ENCODE measurements at places on chromosomes 7 and 10.

DNA sequence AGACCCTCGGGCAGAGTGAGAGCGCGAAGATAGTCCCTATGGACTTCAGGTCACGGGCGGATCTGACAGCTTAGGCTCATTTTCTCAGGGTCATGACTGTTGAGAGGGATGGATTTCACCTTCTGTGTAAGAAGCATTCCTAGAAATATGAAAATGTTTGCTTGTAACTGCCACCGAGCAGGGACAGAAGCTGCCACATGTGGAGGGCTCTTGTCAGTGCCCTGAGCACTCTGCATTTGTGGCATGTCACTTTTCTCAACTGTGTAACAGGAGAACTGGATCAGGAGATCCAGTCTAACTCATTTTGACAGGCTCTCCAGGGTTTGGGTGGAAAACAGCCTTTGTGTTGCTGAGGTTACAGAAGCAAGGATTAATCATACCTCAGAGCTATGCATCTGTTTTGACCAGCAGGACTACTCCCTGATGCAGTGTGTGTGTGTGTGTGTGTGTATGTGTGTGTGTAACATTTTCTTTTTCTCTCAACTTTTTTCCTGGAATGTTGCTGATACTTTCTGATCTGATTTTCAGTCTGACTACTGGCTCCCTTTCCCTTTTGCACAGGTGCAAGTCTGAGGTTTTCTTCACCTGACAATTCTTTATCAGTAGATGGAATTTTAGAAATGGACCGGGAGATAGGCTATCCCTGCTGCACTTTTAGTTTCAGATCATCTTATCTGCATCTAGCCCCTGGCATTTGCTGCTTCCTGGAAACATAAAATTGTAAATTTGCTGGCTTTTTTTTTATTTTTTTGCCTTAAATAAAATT is 183.3 kb downstream of the STK31 start:
- no peak for DNase-seq

- DNase-seq = no peak
These were observed 86.7 kb upstream of the IKZF1 start for GRCh38 chr7:50217821-50218281.

DNA sequence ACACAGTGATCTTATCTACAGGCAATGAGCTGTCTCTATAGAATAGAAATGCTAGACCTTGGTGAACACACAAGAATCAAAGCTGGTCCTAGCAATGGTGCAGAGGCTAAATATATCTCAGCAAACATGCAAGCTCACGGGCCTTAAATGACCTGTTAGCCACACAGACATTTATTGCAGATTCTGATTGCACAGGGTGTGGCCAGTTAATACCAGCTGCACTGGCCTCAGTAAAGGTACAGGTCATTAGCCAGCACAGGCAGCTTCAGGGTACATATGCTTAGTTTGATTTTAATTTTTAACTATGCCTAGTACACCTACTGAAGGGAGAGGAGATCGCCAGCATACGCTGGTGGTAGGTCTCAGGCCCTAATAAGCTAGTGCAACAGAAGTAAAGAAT is 265.4 kb upstream of the DGKB start:
- no peak for DNase-seq

DNA sequence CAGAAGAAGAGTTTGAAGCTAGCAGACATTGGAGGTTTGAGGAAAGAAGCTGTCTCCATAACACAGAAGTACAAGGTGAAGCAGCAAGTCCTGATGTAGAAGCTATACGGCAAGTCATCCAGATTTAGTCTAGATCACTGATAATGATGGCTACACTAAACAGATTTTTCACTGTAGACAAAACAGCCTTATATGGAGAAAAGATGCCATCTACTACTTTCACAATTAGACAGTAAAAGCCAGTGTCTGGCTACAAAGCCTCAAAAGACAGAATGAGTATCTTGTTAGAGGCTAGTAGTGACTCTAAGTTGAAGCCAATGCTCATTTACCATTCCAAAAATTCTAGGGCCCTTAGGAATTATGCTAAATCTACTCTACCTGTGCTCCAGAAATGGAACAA is 85.1 kb downstream of the SNX13 start:
- peak; percentile 84 for DNase-seq

DNA sequence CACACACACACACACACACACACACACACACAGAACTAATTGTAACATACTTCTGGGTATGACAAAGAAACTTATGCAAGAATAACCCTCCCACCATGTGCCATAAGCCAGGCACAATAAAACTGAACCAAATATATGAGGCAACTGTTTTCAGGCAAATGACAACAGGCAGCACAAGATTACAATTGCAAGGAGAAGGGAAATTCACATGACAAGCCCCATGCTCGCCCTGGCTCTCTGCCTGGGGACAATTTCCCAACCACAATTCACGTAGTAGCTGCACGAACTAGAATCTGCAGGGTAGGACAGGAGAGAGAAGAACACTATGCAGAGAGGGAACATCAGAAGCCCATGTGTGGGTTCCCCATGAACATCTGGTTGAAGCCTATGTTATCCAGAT is 143.3 kb downstream of the CALN1 start:
- DNase-seq = no peak

- no peak for DNase-seq
These were observed 50.9 kb downstream of the DGKB start for GRCh38 chr7:14851610-14852009.

- no peak for DNase-seq
These were observed 18.9 kb downstream of the SGMS1 start for GRCh38 chr10:50604809-50605208.

GRCh38 chr7:148746135-148746534 is 47.4 kb downstream of the CUL1 start:
- no peak for DNase-seq

DNA sequence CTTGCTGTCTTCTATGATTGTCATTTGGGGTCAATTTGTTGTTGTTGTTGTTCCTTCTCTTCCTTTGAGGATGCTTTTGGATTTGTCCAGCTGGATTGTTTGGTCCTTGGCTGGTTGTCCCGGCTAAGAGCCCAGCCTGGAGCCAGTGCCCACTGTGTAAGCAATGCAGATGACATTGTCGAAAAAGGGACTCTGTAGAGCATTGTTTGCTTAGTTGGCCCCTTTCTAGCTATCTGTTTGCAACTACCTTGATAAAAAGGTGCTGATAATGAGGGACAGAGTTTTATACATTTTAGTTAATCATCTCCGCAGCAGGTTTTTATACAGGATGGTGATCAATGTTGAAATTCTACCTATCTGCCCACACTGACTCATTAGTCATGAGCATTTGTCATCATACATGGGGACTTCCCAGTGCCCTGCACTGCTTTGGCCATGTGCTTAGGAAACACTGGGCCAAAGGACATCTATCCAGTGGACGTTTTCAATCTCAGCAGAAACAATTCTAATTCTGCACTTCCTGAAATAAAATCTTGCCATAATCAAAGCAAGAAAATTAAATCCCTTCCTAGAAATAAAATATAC is 311.9 kb downstream of the GRM8 start:
- no peak for DNase-seq

DNA sequence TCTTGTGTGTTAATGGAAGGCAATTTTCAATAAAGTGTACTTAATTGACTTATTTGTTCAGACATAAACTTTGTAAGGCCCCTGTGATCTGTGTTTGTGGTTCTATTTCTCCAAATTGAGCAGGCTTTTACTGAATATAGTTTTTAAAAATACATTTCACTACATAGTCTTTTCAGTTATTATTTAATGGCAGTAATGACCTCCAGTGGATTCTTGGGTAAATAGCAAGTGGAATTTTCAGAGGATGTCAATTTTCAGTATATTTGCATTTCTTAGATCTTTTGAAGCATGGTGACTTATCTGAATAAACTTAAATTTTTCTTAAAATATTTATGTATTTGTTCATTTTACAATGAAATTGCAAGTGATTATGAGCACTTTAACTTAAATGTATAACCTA is 203.1 kb upstream of the PCLO start:
- DNase-seq = no peak

DNA sequence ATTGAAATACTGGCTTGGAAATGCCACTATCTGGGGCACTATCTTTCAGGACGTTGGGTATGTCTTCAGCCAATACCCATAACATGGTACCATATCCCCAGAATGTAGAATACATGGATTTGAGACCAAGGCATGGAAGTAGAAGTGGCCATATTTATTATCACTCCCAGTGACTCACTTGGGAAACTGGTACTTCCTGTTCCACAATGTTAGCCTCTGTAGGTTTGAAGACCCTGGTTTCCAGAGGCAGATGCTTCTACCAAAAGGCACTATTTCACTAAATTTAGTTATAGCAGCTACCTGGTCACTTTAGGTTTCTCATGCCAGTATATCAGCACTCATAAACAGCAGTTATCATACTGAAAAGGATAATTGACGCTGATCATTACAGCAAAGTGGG is 184.2 kb downstream of the CCDC71L start:
- no peak for DNase-seq

DNA sequence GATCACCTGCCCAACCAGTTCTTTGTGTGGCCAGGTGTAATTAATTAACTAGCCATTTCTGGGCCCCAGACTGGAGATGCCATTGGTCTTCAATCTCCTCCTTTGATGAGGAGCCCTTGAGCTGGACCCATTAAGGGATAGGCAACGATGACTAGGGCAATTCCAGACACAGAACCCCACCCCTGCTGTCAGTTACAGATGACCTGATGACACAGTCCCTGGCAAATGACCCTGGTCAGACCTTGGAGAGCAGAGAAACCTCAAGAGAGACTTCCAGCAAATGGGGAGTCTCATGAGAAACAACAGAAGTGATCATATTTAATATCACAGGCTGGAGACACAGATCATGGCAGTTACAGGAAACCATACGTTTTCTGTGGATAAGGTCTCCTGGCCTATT is 101.8 kb upstream of the TCF7L2 start:
- DNase-seq = no peak

DNA sequence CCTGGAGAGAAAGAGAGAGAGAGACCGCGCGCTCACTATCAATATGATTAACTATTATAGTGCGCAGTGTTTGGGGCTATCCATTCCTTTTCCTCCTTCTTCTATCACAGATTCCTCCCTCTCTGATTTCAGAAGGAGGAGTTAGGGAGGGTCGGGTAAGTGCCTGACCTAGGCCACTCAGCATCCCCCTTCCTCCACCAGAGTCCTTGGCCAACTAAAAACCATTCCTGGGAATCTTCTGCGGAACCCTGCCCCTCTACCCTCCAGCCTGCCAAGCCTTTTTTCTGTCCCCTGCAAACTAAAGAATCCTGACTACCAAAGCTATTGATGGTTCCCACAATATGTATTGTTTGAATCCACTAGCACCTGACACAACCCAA is 256.2 kb upstream of the NFE2L3 start:
- DNase-seq = no peak

- no peak for DNase-seq
These were observed 6.1 kb upstream of the KDM7A start for GRCh38 chr7:140182917-140183316.

DNA sequence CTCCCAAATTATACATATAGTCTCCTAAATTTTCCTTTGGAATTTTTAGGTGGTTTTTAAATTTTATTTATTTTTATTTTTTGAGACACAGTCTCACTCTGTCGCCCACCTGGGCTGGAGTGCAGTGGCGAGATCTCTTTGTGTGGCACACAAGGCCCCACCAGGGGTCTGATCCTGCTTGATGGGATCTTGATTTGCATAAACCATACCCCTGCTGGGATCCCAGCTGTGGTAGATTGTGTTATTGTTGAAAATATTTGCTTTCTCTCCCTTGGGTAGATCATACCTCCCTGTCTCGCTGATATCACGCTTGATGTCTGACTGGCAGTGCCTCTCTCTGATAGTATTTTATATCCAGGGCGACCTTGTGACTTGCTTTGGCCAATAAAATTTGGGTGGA is 5.6 kb upstream of the MUC3A start:
- no peak for DNase-seq

DNA sequence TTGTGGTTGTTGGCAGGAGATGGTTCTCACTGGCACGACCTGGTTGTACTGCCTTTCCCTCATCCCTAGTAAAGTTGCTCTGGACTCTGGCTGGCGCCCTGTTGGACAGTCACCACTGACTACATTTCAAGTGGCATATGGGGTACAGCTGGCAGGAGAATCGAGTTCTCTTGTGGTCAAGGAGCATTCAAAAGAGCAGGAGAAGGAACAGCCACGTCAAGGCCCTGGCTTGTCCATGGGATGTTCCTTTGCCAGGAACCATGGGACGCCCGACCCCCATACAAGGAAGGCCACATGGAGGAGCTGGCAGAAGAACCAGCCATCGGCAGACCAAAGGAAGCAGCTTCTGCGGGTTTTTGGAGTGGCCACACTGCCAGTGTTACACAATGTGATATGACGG is 87.0 kb upstream of the SLC25A13 start:
- DNase-seq = no peak

GRCh38 chr10:44339218-44339617 is 45.7 kb downstream of the CXCL12 start:
- no peak for DNase-seq

DNA sequence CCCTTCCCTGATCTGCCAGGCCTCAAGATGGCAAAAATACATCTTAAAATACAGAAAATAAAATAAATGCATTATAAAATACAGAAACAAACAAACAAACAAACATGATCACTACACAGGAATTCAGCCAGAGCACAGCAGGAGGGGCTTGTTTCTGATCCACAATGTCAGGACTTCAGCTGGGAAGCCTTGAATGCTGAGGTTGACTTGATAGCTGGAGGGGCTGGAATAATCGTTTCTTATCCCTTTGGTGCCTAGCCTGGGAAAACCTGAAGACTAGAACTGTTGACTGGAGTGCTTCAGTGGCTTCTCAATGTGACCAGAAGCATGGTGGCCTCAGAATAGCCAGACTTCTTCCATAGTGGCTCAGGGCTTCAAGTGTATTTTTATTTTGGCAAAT is 9.2 kb upstream of the MARVELD1 start:
- no peak for DNase-seq

Data from T-helper 2 cell (primary cell).